Glutamatergic neuron (in vitro differentiated cells): ENCODE measurements at places on chromosomes 13 and 19.
A peak's percentile ranks its signal among the peaks of the same experiment; 100 is the strongest.

- DNase-seq: no peak
Observed at GRCh38 chr19:22545751-22546150, 88.4 kb upstream of the ZNF492 start.

DNA sequence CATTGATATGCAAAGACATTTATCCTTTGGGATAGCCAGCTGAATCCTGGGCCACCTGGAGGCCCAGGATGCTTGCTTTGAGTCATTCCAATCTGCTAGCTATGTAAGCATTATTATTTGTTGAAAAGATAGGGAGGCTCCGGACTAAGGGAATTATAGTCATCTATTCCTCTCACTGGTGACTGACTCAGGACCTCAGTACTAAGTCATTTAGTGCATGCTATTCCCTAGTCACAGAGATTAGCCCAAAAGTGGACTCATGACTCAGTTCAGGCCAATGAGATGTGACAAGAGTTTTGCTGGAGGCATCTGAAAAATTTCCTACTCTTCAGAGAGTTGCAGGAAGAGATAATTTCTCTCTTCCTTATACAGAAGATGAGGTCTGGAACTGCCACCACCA, 67.9 kb upstream of the ITM2B start:
- no peak for DNase-seq

GRCh38 chr19:38878575-38879399, 712 bp upstream of the RINL start:
- DNase-seq: no peak

- peak; percentile 70 for DNase-seq
Observed at GRCh38 chr13:91017031-91017668, 330.3 kb upstream of the MIR17HG start.

GRCh38 chr13:59099182-59099974, 1064.3 kb downstream of the DIAPH3 start:
- no peak for DNase-seq

DNA sequence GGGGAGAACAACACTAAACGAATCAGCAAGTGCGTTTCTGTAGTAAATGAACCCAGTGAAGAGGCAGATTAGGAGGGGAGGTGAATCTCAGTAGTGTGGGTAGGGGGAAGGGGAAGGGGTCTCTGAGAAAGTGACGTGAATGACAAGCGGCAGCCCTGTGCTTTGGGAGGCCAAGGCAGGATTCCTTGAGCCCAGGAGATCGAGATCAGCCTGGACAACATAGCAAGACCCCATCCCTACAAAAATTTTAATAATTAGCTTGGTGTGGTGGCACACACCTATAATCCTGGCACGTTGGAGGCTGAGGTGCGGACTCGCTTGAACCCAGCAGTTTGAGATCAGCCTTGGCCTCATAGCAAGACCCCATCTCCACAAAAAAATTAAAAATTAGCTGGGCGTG, 8.1 kb downstream of the PLK5 start:
- DNase-seq: no peak

DNA sequence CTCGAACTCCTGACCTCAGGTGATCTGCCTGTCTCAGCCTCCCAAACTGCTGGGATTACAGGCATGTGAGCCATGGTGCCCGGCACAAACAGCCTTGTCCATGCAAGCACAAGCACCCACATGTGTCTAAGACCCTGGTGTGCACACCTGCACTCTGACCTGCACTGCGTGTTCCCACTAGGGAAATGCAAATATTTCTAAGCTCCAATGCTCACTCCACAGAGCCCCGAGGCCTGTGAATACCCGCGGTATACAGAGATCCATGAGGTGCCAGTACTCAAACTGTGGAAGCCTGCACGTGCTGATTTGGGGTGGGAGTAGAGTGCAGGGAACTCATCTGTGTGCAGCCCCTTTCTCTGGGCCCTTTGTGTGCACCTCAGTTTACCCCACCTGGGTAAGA, 14.7 kb downstream of the GADD45B start:
- DNase-seq: no peak

DNA sequence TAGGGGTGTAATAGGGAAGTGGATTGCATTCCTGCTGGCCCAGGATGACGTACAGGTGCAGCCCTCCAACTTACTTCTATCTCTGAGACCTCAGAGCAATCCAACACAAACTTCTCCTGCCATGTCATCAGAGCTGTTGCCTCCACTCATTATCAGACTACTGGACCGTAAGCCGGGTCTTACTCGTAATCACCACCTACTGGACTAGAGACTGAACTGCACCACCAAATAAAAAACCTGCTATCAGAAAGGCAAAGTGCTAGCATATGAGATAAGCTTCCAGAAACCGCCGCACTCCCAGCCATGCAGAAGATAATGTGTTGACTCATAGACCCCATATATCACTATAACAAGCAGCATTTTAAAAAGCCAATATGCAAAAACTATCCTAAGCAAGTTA, 102.0 kb downstream of the SLITRK1 start:
- DNase-seq: no peak

DNA sequence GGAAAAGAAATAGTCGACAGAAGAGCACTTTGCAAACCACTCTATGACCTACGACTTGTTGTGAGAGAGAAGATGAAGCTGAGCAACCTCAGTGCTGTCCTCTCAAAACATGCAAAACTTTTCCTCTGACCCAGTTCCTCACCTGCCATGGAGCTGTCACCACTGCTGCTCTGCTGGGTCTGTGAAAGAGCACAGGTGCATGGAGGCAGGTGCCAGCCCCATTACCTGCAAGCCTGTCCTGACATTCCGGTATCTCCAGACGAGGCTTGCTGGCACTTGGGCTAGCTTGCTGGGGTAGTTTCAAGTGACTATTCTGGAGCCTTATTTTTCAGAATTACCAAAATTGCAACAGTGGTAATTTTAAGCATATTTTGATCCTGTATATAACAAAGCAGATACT, 49.5 kb upstream of the RFXAP start:
- no peak for DNase-seq

- DNase-seq: no peak
Observed at GRCh38 chr19:19463348-19464117, 51.8 kb downstream of the TSSK6 start.

DNA sequence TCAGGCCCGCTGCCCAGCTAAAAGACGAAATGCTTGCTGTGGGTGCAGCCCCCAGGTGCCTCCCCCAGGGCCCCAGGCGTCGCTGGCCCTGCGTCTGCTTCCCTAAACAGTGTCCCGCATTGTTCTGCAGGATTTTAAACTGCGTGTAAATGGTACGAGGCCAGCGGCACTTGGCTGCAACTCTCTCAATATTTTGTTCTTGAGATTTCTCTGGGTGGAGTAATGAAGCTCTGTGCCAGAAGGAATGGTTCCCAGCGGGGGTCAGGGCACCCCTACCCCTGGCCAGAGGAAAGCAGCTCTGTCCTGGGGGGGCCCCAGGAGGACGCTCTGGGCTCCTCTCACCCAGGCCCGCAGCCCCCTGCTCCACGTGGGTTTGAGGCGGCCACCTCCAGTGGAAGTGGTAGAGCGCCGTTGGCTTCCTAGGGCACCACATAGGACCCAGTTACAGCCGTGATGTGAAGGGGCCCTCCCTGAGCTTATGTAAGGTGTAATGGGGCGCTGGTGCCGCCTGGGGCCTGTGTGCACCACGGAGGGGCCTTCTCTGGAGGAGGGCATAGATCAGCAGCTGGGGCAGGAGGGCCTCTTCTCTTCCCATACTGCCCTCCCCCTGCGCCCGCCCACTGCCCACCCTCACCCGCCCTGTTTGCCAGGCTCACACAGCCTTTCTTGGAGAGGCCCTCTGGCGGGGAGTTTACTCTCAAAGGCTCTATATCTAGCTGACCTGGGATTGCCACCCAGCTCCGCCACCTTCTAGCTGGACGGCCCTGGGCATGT, 19.8 kb downstream of the PAK4 start:
- DNase-seq: no peak

DNA sequence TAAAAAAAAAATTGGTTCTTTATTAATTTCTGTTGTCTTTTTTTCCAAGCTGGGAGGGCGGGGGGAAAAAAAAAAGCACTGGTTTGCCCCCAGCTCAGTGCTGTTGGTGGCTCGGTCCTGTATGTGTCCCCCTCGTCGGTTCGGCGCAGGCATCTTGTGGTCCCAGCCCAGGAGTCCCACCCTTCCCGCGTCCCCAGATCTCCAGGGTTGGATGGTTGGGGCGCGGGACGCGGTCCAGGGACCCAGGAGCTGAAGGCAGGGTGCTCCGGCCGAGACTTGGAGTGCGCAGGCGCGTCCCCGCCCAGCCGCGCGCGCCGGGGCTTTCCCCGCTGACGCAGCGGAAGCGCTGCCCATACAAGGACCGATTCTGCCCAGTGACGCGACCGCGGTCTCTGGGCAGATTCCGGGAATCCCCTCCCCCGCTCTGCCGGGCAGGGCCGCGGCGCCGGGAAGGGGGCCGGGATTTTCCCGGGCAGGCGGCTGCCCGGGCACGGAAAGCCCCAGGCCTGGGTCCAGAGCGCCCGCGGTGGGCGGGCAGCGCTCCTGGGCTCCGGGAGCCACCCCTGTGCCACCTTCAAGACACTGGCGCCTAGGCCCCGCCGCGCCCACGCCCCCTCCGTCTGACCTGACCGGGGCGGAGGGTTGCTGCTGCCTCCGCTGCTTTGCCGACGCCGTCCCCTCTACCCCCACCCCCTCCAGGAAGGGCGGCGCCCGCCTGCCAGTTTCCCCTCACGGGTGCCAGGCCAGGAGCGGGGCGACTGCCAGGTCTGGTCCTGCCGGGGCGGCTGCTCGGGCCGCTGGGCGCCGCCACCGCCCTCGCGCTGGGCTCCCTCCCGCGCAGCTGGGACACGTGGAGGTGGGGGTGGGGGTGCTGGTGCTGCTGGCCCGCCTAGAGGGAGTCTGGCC, 2.3 kb downstream of the JUNB start:
- peak; percentile 89 for DNase-seq

DNA sequence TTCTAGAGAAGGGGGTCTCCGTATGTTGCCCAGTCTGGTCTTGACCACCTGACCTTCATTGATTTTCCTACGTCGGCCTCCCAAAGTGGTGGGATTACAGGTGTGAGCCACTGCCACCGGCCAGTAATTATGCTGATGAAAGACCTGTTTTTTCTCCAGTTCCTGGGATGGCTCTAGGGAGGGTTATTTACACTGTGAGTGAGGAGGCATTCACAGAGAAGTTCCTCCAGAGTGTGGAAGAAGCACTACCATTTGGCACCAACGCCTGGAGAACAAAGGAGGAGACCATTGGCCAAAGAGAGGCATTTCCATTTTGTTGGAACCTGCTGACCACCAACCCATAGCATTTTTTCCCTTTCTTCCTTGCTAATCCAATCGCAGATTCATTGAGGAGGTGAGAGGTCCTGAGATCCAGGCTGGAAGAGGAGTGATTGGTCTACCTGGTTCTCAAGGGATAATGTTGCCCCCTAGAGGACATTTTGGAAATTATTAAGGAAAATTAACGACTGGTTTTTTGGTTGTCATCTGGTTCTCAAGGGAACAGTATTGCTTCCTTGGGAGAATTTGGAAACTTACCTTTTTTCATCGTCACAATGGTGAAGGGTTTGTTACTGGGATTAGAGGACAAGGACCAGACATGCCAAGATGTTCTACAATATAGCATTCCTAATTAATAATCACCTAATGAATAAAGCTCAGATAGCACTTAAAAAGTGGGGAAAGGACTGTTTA, 5.5 kb upstream of the SAE1 start:
- DNase-seq: no peak

- DNase-seq: no peak
Observed at GRCh38 chr13:111570911-111571310, 250.5 kb downstream of the TEX29 start.

GRCh38 chr13:88840085-88840484, 1168.9 kb downstream of the SLITRK5 start:
- DNase-seq: no peak
